ENCODE measurements at places on chromosomes 1 and 21.

DNA sequence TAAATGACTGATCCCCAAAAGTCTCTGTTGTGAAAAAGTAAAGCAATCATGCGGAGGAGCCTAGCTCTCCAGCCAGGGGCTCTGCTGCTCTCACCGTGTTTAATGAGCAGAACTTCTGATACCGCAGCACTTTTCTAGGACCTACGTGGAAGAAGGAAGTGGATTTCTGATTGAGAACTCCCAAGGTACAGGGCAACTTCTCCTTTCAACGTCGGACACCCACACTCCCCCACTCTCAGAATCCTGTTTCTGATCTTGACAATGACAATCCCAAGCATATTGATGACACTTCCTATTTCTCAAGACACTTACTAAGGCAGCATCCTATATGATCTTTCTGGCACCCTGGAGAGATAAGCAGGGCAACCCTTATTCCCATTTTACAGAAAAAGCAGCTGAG, 78.4 kb downstream of the PROX1 start:
- DNase-seq: no peak

DNA sequence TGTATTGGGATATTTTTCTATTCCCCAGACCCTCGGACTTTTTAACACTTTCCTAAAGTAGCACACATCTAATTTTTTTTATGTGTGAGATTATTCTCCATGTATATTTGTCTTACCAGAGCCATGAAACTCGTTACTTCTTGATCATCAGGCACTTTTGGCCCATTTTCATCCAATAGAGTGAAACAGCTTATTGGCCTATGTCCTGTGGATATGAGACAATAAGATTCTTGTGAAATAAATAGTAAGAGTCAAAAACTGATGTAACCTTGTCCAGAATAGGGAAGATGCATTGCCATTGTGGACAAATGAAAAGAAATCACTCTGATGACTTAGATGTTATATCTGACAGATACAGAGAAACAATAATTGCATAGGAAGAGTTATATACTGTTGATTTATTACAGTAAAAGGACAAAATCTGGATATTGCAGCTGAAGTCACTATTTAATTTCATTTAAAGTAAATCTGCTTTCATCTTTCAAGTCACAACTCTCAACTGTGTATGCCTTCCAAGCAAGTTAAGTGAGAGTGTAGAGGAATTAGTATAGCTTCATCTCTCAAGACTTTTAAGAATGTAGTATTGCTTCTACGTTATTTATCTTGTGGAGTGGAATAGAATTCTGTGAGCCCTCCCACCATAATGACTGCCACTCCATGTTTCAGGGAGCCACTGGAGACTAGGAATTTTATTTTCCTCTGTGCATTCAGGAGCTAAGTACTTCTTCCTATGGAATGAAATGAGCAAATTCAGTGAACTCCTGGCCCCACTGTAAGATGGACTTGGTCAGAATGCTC, 86.9 kb downstream of the ADAMTS1 start:
- no peak for DNase-seq

- no peak for DNase-seq
These were observed 142.5 kb downstream of the TIAM1 start for GRCh38 chr21:31201548-31201947.

- no peak for DNase-seq
These were observed 4.9 kb upstream of the ALDH4A1 start for GRCh38 chr1:18907021-18907916.

DNA sequence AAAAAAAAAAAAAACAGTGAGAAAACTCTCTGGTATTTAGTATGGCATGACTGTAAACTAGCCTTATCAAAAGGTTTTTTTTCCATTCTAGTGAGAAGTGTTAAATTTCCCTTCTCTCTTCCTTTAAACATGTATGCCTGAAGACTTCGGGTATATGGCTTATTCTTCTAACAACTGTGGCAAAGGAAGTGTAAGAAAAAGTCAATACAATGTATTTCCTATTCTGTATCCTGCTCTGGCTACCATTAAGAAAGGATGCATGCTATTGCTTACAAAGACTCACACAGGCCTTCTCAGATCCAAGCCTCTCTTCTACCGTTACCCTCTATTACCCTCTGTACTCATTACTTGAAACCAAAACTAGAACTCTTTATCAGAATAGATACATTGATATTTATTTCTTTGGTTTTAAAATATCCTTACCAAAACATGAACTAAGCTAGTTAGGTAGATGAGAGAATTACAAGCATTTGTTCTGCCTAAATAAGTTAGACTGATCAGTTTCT, 8.4 kb downstream of the CEPT1 start:
- DNase-seq: no peak

GRCh38 chr1:218312509-218312908, 27.4 kb downstream of the RRP15 start:
- no peak for DNase-seq

DNA sequence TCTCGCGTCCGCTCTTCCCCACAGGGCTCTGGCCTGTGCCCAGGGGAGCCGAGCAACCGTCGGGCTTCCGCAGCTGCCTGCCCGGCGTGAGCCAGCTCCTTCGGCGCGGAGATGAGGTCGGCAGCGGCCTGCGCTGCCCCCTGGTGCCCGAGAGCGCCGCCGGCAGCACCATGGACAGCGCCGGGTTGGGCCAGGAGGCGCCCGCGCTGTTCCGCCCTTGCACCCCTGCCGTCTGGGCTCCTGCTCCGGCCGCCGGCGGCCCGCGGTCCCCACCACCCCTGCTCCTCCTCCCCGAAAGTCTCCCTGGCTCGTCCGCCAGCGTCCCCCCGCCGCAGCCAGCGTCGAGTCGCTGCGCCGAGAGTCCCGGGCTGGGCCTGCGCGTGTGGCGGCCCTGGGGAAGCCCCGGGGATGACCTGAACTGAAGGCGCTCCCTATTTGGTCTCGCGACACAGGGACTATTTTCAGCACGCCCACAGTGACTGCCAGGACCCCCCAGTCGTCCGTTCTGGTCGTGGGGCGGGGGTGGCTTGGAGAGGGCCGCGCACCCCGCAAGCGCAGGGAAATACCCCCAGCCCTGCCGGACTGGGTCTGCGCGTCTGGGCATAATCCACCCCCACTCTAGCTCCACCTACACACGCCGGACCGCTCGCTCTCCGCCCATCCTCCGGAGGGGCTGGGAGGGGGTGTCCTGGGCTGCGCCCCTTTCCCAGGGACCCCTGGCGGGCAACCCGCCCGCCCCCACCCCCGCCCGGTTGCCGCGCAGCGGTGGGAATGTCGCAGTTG, 1.3 kb downstream of the HES3 start:
- peak; percentile 41 for DNase-seq

- DNase-seq: no peak
These were observed 66.4 kb downstream of the RGS13 start for GRCh38 chr1:192702212-192702902.

GRCh38 chr1:65277605-65278347, 31.6 kb upstream of the DNAJC6 start:
- no peak for DNase-seq
